Stimulated activated CD8-positive, alpha-beta memory T cell treated with anti-CD3 and anti-CD28 coated beads, Interleukin-15, amount 100 ng/mL, for 24 hours (primary cell): ENCODE measurements at places on chromosomes 1 and 21.

GRCh38 chr1:153818876-153819275 lies 43.7 kb downstream of the SLC27A3 start:
- DNase-seq: no peak

GRCh38 chr1:220748089-220748934 lies at the start of gene MTARC2:
TSS of gene MTARC2 (plus strand) at chr1:220748322. CDS start at chr1:220748532, 210 bp downstream.
- no peak for DNase-seq

DNA sequence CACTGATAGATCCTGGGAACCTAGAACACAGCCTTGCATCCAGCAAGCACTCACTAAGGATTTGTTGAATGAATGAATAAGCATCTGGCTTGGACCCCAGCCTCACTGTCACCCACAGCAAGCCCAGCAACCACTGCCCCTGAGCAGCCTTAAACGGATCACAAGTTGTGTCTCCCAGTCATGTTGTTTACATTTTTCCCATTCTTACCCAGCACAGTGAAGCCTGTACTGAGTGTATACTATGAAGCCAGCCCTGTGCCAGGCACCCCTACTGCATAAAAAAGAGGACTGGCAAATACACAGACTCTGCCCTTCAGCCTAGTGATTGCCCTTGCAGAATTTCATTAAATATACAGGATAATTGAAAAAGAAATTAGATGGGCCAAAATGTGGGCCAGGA lies 30.2 kb downstream of the RRAGC start:
- no peak for DNase-seq

- no peak for DNase-seq
These were observed 19.4 kb downstream of the HSD11B1 start for GRCh38 chr1:209723756-209724693.

- no peak for DNase-seq
These were observed 18.6 kb upstream of the PRDM15 start for GRCh38 chr21:41897700-41898099.

GRCh38 chr1:91026320-91026719 lies 4.5 kb upstream of the ZNF644 start:
- no peak for DNase-seq

DNA sequence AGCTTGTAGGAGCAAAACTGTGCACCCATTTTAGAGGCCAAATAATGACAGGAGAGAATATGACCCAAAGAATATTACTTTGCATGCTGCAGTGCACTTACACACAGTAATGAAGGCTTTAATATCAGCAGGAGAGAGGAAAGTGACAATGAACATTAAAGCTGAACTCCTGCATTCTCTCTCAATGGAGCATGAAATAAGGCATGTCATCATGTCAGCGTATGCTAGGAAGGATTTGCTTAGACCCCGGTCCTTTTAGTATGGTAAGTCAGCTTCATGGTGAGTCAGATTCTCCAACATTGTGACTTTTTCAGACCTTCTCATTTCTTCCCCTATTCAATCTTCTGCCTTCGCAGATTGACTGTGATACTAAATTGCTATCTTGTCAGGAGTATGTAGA lies 210.7 kb upstream of the TMPRSS15 start:
- no peak for DNase-seq

GRCh38 chr1:43867976-43868740 lies 65.4 kb upstream of the ARTN start:
- no peak for DNase-seq

GRCh38 chr1:207944571-207944970 lies 33.6 kb upstream of the CD34 start:
- no peak for DNase-seq

DNA sequence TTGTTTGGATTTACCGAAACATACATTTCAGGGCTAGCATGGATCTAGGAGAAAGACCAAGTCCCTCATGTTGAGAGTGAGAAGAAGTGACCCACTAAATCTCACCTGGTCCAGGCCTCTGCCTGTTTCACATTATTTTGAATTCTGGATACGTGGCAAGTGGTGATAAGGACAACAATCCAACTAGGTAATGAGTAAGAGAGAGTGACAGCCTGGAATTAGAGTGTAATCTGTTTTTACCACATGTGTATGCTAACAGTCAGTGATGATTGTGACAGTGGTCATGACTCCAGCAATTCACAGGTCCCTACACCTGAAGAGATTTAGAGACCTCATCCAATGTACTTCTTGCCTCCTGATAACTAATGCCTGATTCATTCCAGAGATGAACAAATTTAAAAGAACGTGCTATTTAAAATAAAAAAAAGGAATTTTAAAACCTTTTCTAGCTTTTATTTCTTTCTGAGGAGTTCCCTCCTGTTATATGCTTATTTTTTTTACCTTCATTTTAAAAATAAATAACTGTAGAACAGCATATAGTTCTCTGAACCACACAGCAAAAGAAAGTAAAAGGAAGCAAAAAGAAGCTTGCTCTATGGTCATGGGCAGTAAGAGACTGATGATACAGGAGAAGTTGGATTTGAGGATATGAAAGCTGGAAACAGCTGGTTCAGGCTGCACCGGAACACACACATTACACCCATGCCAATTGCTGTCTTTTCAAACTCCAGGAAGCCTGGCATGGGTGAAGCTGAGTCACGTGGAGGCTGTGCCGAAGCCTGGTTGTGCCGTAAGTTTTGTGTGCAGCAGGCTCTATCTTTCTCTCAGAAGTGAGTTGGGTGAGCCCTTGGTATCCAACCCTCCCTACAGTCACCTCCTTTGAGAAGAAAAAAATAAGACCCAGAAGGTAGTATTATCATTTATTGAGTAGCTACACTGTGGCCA lies 14.7 kb downstream of the C1orf116 start:
- DNase-seq: no peak

DNA sequence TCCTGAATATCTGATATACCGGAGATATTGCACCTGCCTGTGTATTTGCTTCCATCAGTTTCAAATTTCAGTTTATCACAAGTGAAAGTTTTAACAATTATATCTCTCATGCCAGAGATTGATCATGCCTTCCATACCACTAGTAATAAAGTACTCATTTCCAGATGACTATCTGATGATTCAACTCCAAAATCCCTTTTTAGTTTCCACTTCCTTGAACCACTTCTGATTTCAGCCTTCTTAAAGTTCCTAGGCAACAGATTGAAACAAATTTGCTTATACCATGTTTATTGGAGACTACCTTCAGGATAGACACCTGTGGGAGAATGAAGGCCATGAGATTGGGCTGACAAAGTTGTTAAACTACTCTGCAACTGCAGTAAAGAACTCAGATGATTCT lies 21.5 kb upstream of the COL11A1 start:
- no peak for DNase-seq

GRCh38 chr1:17612831-17613230 lies 73.3 kb downstream of the ARHGEF10L start:
- no peak for DNase-seq

GRCh38 chr21:34987501-34988072 lies 61.5 kb downstream of the RUNX1 start:
- no peak for DNase-seq

DNA sequence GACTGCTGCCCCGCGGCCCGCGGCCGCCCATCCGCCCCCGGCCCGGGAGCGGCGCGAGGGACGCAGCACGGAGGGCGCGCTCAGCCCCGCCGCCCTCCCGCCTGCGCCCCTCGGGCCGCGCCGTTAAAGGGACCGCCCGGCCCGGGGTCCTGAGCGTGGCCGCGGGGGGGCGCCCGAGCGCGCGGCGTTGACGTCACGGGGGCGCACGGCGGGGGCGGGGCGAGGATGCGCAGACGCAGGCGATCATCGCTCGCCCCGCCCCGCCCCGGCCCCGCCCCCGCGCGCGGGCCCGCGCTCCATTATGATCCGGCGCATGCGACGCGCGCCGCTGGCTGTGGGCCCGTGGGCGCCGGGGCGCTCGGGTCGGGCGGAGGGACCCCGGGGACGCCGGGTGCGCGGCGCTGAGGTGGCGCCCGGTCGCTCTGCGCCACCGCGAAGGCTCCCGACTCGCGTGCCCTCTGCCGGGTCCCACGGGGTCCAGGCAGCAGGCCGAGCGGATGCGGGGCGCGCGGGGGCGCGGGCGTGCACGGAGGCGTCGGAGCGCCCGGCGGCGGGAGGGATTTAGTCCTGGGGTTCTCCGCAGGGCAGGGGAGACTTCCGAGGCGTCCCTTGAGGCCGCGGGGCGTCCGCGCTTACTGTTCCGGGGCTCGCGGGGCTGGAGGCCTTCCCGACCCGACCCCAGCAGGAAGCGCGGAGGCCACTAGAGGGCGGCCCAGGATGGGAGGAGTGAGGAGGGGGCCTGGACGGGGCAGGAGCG lies at the start of gene DVL1:
DVL1 (minus strand) TSS at position 163 of the 757 bp plus-strand sequence. CDS start 353 bp downstream, outside the sequence.
- peak; percentile 66 for DNase-seq

- DNase-seq: no peak
These were observed 416.1 kb downstream of the NPHP4 start for GRCh38 chr1:5576011-5576672.

DNA sequence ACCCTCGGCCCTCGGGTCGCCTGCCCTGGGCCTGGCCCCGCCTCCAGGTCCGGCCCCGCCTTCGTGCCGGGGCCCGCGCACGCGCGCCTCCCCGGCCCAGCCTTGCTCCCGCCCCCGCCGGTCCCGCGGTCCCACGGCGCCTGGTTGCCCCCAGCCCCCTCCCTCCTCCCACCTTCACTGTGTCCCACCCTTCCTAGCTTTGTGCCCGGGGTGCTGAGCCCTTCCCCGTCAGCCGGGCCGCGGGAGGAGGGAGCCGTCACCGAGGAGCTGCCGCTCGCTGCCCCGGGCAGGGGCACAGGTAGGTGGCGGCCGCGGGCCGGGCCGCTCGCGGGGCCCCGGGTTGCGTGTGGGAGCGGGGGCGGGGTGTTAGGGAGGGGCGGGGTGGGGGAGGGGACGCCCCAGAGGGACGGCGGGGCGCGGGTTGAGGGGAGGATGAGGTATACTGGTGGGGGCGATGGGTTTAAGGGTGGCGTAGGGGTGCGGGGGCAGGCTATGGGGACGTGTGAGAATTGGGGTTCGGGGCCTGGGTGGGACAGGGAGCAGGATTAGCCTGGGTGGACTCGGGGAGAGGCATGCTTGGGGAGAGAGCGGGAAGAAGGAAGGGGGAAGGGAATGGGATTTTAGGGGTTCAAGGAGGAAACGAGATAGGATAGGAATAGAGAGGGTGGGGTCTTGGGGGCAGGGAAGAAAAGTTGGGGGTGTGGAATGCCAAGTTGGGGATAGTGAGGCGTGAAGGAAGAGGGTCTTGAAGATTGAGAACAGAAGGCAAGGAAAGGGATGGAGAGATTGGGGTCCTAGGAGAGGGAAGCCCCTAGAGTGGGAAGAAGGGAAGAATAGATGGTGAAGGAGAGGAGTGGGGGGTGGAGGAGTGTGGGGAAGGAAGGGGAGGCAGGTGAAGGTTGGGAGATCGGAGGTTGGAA lies at the start of gene LRRC42:
LRRC42 (plus strand) TSS at position 99 of the 920 bp plus-strand sequence. CDS start 5,650 bp downstream, outside the sequence.
- no peak for DNase-seq

- no peak for DNase-seq
These were observed 105.7 kb upstream of the GUCA2B start for GRCh38 chr1:42047508-42047880.

GRCh38 chr1:155086128-155086741 lies 7.6 kb downstream of the EFNA3 start:
- peak; percentile 81 for DNase-seq

DNA sequence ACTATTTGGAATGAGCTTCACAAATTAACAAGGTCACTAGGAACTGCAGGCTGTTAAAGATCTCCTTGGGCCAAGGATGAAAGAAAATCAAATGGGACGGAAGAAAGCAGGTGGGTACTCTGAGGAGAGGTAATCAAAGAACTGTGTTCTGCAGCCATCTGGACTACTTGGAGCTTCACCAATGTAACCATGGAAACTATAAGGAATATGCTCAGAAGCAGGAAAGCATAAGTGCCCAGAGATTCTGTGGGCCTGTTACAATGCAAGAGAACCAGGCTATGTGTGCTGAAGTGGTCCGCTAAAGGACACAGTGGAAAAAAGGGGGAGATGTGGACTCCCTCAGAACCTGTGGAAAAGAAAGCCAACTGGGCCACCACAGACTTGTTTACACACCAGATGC lies 238.5 kb downstream of the PTGER3 start:
- no peak for DNase-seq

DNA sequence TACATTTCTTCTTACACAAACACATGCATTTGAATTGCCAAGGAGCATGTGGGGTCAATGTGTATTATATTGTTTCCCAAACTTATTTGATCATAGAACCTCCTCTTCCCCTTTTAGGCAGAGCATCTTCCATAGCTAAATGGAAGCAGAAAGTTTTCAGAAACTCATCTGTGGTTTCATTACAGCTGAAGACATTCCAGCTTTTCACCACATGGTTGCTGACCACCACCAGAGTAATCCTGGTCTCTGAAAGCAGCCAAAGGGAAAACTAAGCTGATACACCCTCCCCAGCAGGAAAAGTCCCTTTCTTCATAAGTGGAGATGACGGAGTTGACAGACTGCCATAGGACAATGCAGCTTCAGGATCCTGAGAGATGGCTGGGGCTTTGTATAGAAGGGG lies 30.2 kb upstream of the OTUD3 start:
- DNase-seq: no peak

DNA sequence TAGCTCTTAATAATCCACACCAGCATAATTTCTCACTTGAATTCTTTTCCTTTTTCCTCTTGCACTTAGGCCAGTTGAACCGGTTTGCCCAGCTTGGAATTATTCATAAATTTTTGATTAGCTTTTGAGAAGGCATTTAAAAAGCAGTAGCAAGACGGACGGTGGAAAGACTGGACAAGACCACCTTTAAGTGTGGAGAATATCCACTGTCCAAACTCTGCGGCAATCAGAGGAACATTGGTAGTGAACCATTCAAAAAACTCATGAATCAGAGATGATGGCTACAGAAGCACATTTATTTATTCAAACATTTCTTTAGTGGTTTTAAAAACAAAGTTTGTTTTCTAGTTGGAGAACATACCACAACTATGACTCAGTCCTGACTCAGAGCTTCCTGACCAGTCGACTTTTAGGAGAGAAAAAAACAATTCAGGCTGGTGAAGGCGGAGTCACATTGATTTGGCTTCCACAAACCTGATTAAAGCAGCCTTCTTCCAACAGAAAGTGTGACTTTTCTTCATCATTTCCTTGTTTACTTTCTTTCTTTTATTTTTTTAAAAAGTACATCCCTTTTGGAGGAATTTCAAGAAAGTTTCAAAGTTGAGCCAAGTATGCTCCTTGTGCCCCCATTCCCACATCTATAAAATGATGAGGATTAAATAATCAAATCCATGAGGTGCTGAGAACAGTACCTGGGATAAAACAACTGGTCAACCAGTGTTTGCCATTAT lies 128.8 kb downstream of the ADSS2 start:
- DNase-seq: no peak

- DNase-seq: no peak
These were observed 34.4 kb upstream of the ID3 start for GRCh38 chr1:23593556-23594148.

GRCh38 chr1:232707142-232707541 lies 77.2 kb upstream of the SIPA1L2 start:
- DNase-seq: no peak

DNA sequence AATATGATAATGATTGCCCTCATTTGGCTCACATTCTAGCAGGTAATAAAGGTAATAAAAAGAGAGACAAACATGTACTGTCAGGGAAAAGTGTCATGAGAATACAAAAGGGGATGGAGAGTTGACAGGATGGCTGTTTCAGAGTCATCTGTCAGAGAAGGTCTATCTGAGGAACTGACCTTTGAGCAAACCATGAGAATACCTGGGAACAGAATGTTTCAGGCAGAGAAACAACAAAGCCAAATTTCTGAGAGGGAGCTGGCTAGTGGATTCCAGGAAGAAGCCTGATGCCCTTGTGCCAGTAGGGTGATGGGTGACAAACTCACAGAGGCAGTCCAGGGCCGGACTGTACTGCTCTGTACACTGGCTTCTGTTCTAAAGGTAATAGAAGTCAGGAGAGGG lies 107.2 kb downstream of the C1orf21 start:
- no peak for DNase-seq

- DNase-seq: no peak
These were observed 110.3 kb downstream of the MRPL39 start for GRCh38 chr21:25496825-25497482.

- DNase-seq: no peak
These were observed 189.1 kb downstream of the RASAL2 start for GRCh38 chr1:178282949-178283367.
